Right renal pelvis (tissue), 4 donors: ENCODE measurements at places on chromosomes 7 and 10. TPM values are rescaled to one million over a fixed set of nuclear protein-coding genes. Genes with fewer than 3 reads are reported as not detected.

DNA sequence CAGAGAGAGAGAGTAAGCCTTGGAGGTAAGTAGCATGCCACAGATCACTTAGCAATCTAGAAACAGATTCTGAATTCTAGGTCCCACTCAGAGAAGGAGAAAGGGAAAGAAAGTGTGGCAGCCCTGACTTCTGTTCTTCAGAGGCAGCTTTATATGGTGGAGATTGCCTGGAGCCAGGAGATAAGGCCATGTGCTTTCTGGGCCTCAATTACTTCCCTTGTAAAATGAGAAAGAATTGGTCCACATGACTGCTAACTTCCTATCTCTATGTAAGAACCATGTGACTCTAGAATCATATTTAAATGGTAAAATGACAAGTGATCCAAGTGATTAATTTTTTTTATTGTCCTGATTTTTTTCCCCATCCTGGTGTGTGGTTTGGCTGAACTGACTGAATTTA is 64.1 kb downstream of the HHEX start:
- DNase-seq, result no peak

- DNase-seq, result no peak
These were observed 65.6 kb downstream of the COL26A1 start for GRCh38 chr7:101428093-101428866.

- DNase-seq, result no peak
These were observed 17.9 kb downstream of the RTKN2 start for GRCh38 chr10:62250594-62251198.

- no peak for DNase-seq
These were observed 67.8 kb upstream of the AKR1E2 start for GRCh38 chr10:4758256-4758655.

DNA sequence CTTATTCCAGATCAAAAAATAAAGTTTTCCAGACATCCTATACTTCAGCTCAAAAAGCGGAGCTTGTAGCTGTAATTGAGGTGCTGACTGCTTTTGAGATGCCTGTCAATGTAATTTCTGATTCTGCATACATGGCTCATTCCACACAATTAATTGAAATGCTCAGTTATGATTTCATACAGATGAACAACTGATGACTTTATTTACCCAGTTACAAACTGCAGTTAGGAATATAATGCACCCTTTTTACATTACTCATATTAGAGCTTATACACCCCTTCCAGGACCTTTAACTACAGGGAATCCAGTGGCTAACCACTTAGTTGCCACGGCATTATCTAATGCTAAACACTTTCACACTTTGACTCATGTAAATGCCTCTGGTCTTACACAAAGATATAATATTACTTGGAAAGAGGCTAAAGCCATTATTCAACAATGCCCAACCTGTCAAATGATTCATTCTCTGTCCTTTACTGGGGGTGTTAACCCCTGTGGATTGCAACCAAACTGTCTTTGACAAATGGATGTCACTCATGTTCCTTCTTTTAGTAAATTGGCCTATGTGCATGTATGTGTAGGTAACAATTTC is 147.3 kb downstream of the ZNF33B start:
- DNase-seq, result no peak

GRCh38 chr10:118753331-118754228 is 1.2 kb downstream of the CACUL1 start:
- no peak for DNase-seq

DNA sequence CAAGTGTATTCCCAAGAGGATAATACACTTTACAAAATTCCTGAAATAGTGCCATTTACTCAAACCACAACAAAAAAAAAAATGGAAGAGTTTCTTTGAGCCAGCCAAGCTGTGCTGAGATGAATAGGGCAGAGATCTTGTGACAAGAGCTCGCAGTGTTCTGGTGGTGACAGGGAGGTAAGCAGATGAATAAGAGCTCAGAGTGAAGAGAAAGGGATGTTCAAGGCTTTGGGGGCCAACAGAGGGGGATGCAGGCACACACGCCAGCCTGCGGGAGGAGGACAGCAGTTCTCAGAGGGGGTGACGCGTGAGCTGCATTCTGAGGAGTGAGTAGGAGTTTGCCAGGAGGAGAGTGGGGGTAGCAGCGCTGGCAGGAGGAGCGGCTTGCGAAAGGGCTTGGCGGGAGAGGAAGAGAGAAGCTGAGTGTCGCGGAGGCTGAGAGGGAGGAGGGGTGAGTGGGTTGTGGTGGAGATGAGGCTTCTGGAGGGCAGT is 194.4 kb upstream of the IMMP2L start:
- no peak for DNase-seq

GRCh38 chr10:44650691-44651661 is 260.2 kb upstream of the TMEM72 start:
- DNase-seq, result no peak

- DNase-seq, result no peak
These were observed 59.3 kb downstream of the C10orf105 start for GRCh38 chr10:71660313-71660712.

- DNase-seq, result no peak
These were observed 107.5 kb upstream of the ARID5B start for GRCh38 chr10:61793760-61794703.

DNA sequence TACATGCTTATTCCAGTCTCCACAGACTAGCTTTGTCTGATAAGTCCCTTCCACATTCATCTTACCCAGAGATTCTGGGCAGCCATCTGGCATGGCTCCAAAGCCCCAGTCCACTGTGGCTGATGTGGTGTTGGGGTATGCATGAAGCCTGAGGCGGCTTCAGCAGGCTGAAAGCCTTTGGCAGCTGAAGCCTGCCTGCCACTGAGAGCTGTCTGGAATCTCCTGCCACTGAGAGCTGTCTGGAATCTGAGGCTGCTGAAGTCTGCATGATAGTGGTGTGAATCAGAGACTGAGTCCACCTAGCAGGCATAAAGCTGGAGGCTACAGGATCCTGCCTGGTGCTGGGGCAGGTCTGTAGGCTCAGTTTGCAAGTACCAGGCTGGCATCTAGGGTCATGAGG is 87.1 kb downstream of the DYNC1I1 start:
- DNase-seq, result no peak

- no peak for DNase-seq
These were observed 72.4 kb downstream of the NKX6-2 start for GRCh38 chr10:132713421-132714095.

DNA sequence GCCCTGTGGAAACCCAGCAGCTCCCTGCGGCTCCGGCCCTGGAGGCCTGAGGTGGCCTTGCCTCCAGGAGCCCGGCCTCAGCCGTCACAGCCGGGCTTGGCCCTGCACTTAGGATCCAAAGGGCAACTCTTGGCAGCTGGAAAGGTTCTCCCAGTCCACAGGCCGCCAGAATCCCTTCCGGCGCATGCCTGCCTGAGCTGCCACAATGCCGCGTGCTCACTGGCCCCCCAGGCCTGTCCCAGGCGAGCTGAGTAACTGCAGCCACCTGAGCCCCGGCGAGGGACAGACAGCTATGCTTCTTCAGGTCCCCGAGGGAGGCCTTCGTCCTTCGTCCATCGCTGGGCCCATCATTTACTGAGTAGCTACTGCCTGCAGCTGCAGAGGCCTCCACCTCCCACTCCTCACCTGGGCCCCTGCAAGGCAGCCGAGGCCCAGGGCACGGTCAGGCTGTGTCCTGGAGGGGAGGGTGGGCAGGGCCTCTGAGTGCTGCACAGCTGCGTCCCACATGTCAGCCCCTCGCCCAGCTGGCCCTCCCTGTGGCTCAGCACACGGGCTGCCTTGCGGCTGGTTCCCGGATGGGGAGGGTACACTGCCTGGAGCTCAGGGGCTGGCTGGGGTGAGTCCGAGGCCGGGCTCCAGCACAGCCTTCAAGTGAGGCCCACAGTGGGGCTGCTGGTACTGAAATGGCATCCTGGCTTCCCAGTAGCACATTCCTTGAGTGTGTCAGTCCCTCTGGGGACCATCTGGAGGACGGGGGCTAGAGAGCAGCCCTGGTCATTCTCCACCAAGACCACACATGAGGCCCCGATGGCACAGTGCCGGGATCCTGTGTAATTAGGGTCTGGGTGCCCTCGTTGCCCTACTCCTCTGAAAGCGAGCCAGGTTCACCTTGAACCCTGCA is 172.5 kb downstream of the ELFN1 start:
- DNase-seq, result no peak

DNA sequence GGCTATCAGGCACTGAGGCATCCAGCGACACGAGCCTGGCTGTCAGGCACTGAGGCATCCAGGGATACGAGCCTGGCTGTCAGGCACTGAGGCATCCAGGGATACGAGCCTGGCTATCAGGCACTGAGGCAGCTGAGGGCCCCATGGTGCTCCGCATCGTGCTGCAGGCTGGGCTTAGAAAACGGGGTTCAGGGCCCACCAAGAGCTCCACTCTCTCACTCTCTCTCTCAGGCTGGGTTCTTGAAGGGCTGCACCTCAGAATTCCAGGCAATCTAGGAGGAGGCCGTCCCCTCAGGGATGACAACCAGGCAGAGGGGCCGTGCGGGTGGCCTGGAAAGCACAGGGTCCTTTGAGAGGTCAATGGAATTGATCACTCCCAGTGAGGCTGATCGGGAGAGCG is 69.0 kb downstream of the CFAP46 start:
- no peak for DNase-seq

- no peak for DNase-seq
These were observed 258.9 kb downstream of the SUGCT start for GRCh38 chr7:40393660-40394059.

DNA sequence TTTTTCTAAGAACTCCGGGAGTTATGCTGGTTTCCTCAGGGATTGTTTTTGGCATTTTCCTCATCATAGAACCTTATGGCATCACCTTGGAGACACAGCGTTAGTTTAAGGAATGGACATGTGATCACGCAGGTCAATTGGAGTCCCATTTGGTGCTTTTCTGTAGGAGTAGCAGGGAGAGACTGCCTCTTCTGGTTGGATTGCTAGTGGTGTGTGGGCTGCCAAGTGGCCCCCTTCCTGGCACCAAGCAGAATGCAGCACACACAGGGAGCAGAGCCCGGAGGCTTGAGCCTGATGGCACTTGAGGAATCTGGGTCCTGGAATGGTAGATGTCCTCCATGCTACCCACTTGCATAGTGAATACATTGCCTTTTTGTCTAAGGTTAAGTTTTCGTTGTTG is 57.9 kb downstream of the SDK1 start:
- no peak for DNase-seq

GRCh38 chr7:119596651-119597050 is 676.3 kb upstream of the KCND2 start:
- DNase-seq, result no peak

GRCh38 chr7:151663382-151664100 is 143.8 kb upstream of the RHEB start:
- no peak for DNase-seq

GRCh38 chr10:21727452-21728168 is 193.6 kb downstream of the MLLT10 start:
- DNase-seq, result no peak

DNA sequence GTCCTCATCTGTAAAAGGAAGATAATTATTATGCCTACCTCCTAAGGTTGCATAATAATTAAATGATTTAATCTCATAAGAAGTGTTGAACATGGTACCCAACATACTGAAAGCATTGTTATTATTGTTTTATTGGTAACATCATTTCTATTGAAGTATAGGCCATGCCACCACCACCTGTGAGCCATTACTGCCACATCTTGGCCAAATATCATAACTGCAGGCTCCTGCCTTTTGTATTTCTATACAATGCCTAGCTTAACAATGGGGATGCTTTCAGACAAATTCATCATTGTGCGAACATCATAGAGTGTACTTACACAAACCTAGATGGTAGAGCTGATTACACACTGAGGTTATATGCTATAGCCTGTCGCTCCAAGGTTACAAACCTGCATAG is 61.1 kb upstream of the NPSR1 start:
- no peak for DNase-seq

- DNase-seq, result no peak
These were observed 394.4 kb downstream of the CALN1 start for GRCh38 chr7:72017756-72018155.

SEMA3A gene
- 11.1 TPM for polyA plus RNA-seq

BRAT1 gene
- 40.6 TPM for polyA plus RNA-seq

C10orf143 gene
- 5.8 TPM for polyA plus RNA-seq

TET1 gene
- polyA plus RNA-seq, result 9.6 TPM

OR2A5 gene
- 0.10 TPM for polyA plus RNA-seq

PLEKHS1 gene
- 0.04 TPM for polyA plus RNA-seq

PDK4 gene
- polyA plus RNA-seq, result 28.7 TPM

CCL26 gene
- 0.17 TPM for polyA plus RNA-seq

FZD1 gene
- polyA plus RNA-seq, result 64.1 TPM

CDHR1 gene
- 1.1 TPM for polyA plus RNA-seq

IDI1 gene
- 76.0 TPM for polyA plus RNA-seq

XRCC2 gene
- 6.3 TPM for polyA plus RNA-seq

ARHGAP12 gene
- 41.6 TPM for polyA plus RNA-seq

H2BK1 gene
- not detected for polyA plus RNA-seq

TCERG1L gene
- 1.8 TPM for polyA plus RNA-seq
